ENCODE measurements at places on chromosomes 1 and 21.

DNA sequence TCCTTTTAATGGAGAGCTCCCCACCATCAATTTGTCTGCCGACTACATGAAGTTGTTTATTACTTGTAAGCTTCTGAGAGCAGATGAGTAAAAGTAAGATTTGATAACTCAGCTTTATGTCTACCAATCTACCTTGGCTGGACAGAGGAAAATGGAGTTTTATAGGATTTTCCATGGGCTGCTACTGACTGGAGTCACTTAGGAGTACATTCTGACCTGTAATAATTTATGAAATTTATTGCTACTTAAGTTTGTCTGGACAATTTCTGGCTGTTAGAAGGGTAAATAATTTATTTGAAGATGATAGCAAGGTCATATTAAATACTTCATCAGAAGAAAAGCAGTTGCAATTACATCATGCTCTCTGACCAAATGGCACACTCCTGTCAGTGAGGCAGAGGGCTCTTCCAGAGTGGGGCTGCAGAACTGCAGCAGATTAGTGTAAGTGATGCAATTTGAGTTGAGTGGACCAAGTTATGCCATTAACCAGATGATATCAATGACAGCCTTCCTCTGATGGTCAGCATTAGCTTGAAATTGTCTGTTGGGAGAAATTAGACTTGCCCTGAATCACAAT lies 736.7 kb upstream of the PTBP2 start:
- no peak for DNase-seq

DNA sequence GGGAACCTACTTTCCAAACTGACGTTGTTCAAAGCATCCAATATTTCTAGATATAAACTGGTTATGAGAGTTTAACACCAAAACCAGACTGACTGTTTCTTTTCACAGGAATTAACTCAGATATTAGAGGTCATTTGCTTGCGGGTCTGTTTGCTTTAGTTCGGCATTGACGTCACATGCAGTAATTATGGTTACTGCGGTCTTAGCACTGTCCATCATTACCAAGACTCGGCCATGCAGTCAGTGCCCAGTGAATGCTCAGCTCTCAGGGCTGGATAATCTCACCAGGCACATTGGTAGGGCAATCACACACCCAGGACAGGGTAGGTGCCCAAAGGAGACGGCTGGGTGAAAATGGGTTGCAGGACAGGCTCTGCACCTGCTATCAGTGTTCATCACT lies 9.9 kb upstream of the F3 start:
- no peak for DNase-seq

DNA sequence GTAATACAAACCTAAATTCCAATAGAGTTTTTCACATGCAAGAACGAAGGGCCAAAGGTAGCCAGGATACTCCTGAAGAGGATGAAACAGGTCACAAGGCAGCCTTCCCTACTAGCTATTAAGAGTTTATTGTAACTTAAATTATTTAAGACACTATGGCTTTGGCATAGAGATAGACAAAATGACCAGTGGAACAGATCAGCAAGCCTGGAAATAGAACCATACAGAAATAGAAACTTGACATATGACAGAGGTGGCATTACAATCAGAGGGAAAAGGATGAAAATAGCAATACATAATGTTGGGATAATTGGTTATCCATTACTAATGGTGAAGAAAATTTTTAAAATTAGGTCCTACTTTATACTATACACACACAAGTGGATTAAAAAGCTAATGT lies 16.5 kb downstream of the GFI1 start:
- DNase-seq: no peak

- DNase-seq: no peak
Observed at GRCh38 chr1:11654939-11655808, 497 bp downstream of the FBXO44 start.

GRCh38 chr1:54276617-54277450 lies 76.9 kb downstream of the MRPL37 start:
- DNase-seq: peak; percentile 47

DNA sequence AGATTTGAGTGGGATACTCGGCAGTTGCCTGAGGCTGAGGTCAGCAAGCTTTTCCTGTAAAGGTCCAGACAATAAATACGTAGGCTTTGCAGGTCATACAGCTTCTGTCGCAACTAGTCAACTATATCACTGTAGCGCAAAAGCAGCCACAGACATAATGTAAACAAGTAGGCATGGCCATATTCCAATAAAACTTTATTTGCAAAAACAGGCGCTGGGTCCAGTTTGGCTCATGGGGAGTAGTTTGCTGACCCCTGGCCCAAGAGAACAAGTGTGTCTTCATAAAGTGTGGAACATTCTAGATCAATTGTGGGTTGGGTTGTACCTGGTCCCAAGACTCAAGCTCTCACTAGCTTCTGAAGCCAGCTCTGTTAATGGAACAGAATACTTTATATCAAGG lies 78.8 kb downstream of the MIS18A start:
- no peak for DNase-seq

DNA sequence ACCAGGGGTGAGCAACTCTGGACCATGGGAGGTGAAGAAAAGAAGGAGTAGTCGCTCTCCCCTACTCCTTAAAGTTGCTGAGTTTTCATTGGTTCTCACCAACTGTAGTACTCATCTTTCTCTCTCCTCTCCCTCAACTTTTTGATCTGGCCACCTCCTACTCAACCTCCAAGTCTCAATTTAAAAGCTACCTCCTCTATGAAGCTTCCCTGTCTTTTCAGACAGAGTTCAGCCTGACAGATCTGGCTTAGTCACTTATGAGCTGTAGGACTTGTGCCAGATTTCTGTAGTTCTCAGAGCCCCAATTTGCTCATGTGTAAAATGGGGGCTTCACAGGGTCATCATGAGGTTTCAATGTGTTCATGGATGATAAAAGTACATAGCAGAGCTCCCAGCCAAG lies 34.5 kb upstream of the HTR1D start:
- no peak for DNase-seq

- DNase-seq: no peak
Observed at GRCh38 chr1:230910755-230911117, 42.4 kb upstream of the C1orf198 start.

- no peak for DNase-seq
Observed at GRCh38 chr1:204103431-204103741, 30.5 kb downstream of the SOX13 start.
